ENCODE measurements at places on chromosomes 1 and 21.
A peak's percentile ranks its signal among the peaks of the same experiment; 100 is the strongest.

- DNase-seq = peak; percentile 38
Observed at GRCh38 chr1:21251773-21252471, 38.3 kb downstream of the ECE1 start.

DNA sequence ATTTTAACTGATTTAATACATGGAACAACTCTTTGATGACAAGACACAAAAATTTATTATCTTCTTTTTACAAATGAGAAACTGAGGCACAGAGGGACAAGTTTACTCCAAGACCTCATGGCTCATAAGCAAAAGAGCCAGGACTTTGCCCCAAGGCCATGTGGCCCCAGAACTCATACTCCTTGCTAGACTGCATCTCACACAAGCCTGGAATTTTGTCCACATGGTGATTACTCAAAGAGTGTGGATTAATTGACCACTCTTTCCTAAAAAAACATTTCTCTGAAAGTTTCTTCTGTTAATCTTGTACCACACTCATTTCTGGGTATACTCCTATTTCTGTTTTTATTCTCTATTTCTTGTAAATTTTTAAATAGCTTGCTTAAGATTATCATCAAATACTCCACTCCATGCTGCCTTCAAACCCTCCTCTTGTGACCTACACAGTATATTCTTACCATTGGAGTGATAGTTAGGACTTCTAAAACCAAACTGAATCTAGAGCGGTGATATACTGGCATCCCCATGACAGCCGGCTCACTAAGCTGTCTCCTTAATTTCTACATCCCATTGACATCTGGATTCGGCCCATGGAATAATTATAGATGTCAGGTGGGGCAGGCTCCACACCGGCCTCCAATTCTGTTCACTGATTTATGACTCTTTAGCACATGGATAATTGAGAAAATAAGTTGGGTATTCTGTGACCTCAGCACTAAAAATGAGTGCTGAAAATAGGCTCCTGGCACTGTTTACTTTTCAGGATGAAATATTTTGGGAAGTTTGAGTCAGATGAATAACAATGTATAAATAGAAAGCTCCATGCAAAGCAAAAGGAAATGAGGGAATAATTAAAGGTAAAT is 16.1 kb downstream of the RGS4 start:
- no peak for DNase-seq

GRCh38 chr1:85475055-85475454 is 10.1 kb upstream of the DDAH1 start:
- DNase-seq = no peak

DNA sequence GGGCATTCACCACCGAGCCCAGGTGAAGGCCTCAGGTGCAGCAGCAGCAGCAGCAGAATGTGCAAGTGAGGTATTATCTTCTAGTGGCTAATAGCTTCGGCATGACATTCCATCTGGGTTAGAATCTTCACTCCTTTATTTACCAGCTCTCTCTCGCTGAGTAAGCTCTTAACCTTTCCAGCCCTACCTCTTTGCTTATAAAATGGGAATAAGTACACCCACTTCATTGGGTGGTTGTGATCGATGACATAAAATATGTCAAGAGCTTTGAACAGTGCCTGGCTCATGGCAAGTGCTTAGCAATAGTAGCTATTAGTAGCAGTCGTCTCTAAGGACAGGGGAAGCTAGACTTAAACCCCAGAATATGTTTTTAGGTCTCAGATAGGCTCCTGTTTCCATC is 149.5 kb downstream of the NOS1AP start:
- DNase-seq = no peak

DNA sequence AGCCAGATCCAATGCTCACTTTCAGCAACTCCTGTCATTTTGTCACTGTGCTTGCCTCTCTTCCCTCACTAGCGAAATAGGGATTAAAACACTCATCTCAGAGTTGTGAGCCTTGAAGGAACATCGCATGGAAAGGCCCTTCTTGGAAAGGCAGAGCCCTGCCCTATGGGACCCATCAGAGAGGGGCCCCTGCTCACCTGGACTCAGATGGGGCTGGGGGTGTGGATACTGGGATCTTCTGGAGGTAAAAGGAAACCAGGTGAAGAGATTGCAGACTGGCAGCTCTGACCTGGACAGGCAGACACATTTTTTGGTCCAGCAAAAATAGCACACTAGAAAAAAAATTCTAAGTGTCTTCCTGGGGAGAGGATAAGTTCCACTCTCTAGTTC is 54.2 kb upstream of the EPS8L3 start:
- DNase-seq = no peak

DNA sequence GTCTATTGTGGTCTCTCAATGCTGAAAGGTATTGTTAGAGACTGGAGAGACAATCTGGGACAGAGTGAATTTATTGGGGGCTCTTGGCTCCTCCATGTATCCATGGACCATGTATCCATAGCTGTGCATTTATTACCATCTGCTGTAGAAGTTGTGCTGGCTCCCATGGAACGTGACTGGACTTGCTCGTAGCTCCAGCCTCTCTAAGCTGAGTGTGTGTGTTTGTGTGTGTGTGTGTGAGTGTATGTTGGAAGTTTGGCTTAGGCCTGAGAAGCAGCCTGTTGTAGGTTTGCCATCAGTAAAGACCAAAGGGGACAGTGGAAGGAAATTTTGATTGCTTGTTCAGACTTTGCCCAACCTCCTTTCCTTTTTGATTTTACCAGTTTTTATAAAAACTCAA is 105.7 kb upstream of the USP24 start:
- no peak for DNase-seq

GRCh38 chr1:110237386-110238152 is 27.5 kb downstream of the KCNC4 start:
- DNase-seq = no peak
